ENCODE measurements at places on chromosomes 12 and 14. TPM values are rescaled to one million over a fixed set of nuclear protein-coding genes. Genes with fewer than 3 reads are reported as not detected.

CABP1 gene
- 0.60 TPM for total RNA-seq

NPFF gene
- total RNA-seq, result not detected

DHRS1 gene
- total RNA-seq, result 11.3 TPM

KCNK10 gene
- not detected for total RNA-seq

CIT gene
- 13.9 TPM for total RNA-seq

SINHCAF gene
- 53.6 TPM for total RNA-seq

ANG gene
- 9.8 TPM for total RNA-seq

KRT5 gene
- 0.30 TPM for total RNA-seq

TIMM9 gene
- 72.1 TPM for total RNA-seq

HOXC10 gene
- 2.7 TPM for total RNA-seq

SIRT4 gene
- 1.6 TPM for total RNA-seq

DENND5B gene
- total RNA-seq, result 14.1 TPM

Measured in A549 treated with DMSO at 1 μM for 4 hours (cell line).